ENCODE measurements at places on chromosomes 5 and 9. TPM values are rescaled to one million over a fixed set of nuclear protein-coding genes. Genes with fewer than 3 reads are reported as not detected.

CCDC192 gene
- total RNA-seq, result 0.76 TPM

GRCh38 chr5:39113354-39113953 lies 39.3 kb upstream of the RICTOR start:
- no peak for DNase-seq

- no peak for DNase-seq
Measured at GRCh38 chr5:115657881-115658233, 32.0 kb upstream of the TMED7 start.

GRCh38 chr9:114290561-114290986 lies 32.3 kb upstream of the ORM1 start:
- no peak for DNase-seq

- no peak for DNase-seq
Measured at GRCh38 chr5:61000887-61001286, 55.9 kb downstream of the NDUFAF2 start.

GRCh38 chr9:108664309-108665255 lies 191.2 kb downstream of the ACTL7B start:
- no peak for DNase-seq

DNA sequence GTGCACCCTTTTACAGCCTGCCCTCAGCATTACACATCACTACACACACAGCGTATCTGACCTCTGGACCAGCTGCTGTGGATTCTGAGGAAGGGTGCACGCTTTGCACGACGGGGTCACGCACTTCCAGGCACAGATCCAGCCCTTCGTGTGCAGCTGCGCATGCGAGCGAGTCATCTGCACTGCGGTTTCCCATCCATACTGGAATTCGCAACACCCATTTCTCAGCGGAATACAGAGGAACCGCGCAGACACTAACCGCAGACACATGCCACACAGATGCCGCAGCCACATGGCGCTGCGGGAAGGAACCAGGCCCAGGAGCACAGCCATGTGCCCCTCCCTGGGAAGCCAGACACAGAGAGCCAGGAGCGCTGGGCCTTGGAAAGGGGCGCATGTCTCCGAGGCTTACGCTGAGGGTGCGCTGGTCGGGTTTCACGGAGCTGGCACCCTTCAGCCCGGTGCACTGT lies 43.5 kb downstream of the PNPLA7 start:
- no peak for DNase-seq

LSM11 gene
- total RNA-seq, result 2.2 TPM

Measured in upper lobe of left lung (tissue), 6 donors.